ENCODE measurements at places on chromosomes 2 and 18.

DNA sequence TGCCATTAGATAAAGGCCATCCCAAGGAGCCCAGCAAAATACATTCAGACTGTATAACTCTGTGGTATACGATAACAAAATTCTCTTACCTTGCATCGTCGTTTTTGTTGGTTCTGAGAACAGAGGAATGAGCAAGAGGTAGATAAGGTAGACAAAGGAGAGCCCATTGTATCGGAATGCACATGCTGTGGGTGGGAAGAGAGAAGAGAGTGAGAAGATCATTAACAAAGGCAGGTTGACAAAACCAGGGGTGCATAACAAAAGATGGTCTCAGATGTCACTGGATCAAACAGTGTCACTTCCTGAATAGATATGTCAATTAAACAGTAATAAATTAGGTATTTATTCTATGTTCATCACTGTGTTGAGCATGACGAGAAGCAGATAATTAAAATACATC lies 83.3 kb downstream of the PIEZO2 start:
- no peak for DNase-seq

DNA sequence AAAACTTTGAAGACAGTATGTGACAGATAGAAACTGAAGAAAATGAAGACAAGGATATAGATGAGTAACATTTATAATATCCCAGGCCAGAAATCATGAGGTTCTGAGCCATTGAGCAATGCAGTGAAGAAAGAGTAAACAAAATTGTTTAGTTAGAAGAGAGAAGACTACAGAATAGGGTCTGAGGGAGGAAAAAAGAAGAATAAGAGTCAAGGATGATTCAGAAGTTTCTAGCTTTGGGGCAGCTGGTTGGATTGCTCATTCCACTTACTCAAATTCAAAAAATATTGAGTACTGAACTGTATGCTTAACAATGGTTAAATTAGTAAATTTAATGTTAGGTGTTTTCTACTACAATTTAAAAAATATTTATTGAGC lies 155.0 kb upstream of the OTX1 start:
- DNase-seq, result no peak

DNA sequence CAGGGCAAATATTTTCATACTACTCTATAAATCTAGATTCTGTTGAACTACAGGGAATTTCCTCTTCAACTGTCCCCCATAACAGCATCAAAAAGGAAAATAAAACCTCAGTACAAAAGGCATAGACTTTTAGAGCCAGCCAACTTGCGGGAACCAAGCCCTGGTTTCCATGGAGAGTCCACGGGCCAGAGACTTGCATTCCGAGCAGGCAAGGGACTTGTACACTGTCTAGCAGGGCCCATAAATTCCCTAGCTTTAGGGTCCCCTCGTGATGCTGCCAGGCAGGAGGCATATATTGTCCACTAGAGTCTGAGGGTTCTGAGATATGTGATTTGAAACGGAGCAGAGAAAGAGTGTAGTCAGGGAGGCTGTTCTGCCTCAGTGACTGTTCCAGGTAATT lies 153.1 kb upstream of the SLC14A2 start:
- DNase-seq, result no peak

DNA sequence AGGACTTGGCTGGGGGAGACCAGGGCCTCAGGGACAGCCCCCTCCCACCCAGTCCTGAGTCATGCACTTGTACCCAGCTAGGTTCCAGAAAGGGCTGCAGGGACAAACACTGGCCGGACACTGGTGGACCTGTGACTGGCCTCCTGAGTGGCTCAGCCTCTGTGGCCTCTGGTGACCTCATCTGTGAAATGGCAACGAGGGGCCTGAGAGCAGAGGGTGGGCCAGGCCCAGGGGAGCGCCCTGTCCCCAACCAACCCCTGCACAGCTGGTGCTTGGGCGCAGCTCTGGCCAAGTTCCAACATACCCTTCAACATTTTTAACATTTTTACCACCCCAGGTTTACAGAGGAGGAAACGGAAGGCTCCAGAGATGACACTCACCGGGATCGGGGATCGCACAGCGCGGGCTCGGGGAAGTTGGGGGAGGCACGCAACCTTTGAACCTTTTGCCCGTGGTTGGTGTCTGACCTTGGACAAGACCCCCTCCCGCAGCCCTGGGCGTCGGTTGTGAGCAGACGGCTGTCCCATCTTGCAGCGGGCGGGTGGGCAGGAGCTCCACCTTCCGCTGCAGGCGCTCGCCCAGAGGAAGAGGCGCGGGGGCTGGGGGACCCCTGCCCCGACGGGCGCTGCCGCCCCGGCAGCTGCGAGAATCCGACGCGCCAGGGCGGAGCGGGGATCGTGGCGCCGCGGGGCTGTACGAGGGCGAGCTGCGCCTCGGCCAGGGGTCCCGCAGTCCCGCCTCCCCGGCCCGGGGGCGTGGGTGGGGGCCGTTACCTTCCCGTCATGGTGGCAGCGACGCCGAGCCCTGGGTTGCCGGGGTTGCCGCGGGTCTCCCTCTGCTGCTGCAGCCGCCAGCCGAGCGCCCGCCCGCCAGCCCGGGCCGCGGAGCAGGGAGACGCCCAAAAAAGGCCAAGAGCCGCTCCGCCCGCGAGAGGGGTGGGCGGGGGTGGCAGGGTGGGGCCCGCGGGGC lies 805 bp downstream of the LIMS2 start:
- no peak for DNase-seq

- no peak for DNase-seq
Measured at GRCh38 chr2:20931346-20931745, 108.4 kb upstream of the LDAH start.

- peak; percentile 6 for DNase-seq
Measured at GRCh38 chr2:171404261-171404660, 29.5 kb downstream of the METTL8 start.

DNA sequence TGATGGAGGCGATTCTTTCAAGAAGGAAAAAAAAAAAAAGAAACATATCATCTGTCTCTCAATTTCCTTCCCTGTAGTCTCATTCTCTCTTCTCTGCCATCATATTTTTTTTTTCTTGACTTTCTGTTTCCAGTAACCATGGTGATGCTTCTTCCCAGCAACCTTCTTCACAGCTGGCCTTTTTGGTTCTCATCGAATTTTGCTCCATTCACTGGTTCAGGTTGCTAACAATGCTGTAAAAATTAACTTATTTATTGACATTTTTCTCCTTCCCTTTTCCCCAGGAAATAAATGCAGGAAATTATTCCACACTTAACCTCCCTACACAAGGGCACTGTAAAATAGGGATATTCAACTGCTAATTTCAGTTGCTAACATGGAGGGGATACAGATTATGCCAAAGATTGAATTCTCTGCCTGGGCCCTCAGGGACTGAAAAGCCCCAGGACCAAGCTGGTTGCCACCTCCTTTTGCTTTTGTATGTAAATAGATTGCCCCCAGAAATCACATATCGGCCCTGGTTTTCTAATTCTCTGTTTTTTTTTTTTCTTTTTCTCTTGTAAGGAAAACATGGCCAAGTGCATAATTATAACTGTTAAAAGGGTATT lies 154.7 kb downstream of the MAP2 start:
- DNase-seq, result no peak

Measured in NCI-H460 (cell line).